ENCODE measurements at places on chromosomes 2 and 18.

- no peak for DNase-seq
Measured at GRCh38 chr2:37333256-37333655, 8.6 kb upstream of the PRKD3 start.

GRCh38 chr18:12318857-12319256 lies 10.8 kb downstream of the TUBB6 start:
- no peak for DNase-seq

DNA sequence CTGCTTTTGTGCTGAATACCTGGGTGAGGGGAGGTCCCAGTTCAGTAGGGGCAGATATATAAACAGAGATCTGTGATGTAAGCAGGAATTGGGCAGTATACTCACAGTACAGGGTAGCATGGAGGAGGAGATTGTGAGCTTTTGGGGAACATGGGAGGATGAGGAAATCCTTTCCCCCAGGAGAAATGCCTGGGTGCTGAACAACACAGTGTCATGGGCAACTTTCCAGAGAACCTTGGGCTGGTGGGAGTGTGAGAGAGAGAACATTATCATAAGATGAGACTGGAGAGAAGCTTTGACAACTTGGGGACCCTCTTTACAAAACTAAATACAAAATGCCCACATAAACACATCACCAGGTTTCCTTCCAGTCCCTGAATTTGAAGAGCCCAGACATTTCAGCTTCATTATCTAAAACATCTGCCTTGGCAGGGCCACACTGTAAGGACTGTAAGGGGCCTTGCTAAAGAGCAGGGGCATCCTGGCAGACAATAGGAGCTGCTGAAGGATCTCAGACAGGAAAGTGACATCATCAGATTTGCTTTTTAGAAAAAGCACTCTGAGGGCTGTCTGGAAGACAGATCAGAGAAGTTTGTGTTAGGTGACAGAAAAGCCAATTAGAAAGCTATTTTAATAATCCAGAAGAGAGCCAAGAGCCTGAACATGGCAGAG lies 303.1 kb upstream of the FBXO11 start:
- DNase-seq, result peak; percentile 34

- DNase-seq, result no peak
Measured at GRCh38 chr2:164412831-164413230, 208.5 kb downstream of the GRB14 start.

GRCh38 chr2:3010001-3010400 lies 367.6 kb downstream of the EIPR1 start:
- no peak for DNase-seq

- DNase-seq, result no peak
Measured at GRCh38 chr2:12636837-12637581, 79.7 kb upstream of the TRIB2 start.

- DNase-seq, result peak; percentile 64
Measured at GRCh38 chr2:25276569-25277465, 64.9 kb downstream of the DNMT3A start.

All from hematopoietic multipotent progenitor cell treated with erythropoietin and hydrocortisone succinate and interleukin-3 and kit ligand, for 8 days (in vitro differentiated cells).